ENCODE measurements at places on chromosomes 1 and 21.

GRCh38 chr1:8698937-8699447 is 118.4 kb downstream of the RERE start:
- no peak for DNase-seq

GRCh38 chr21:44761747-44762208 is 39.8 kb downstream of the UBE2G2 start:
- DNase-seq = no peak

DNA sequence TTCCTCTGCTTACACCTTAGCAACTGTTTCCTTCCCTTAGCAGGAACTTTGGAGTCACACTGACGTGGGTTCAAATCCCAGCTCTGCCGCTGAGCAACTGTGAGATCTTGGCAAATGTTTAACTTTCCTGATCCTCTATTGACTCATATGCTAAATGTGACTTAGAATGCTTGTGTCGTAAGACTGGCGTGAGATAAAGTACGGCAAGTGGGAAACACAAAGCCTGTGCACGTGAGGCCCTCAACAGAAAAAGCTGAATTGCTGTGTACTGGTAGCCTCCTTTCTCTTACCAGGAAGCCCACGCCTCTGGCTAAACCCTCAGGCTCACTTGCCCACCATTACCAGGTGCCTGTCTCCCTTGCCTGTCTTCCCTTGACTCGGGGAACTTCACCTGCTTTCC is 135.4 kb upstream of the TNR start:
- DNase-seq = no peak

DNA sequence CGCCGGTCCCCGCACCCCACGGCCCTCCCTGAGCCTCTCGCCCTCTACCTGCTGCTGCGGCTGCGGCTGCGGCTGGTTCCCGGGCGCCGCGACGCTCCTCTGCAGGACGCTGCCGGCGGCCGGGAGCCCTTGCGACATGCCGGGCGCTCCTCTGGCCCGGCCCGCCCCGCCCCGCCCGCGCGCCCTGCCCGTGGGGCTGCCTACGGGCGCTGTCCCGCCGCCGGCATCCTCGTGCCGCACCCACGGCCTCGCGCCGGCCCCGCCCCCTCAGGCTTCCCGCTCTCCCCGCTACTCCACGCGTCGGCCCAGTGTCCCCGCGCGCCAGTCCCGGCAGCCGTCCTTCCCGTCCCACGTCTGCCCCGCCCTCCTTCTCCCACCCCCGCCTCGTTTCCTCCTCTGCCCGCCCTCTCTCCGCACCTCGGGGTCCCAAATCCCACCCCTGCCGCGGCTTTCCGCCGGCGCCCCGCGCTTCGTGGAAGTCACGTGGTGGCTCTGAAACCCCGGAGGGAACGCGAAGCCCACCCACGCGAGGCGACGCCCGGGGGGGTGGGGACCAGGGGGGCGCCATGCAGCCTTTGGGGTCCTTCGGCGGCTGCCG is at the start of gene BATF3:
Gene BATF3 (minus strand): TSS at position 216 of the 598 bp plus-strand sequence. CDS start 78 bp downstream, at position 138.
- DNase-seq = no peak

GRCh38 chr1:30520476-30520875 is 202.9 kb downstream of the MATN1 start:
- no peak for DNase-seq

GRCh38 chr1:181353526-181353925 is 129.8 kb upstream of the CACNA1E start:
- DNase-seq = no peak

- no peak for DNase-seq
These were observed 52.6 kb upstream of the TRAPPC10 start for GRCh38 chr21:43959231-43960116.

- no peak for DNase-seq
These were observed 5.4 kb downstream of the TRIM62 start for GRCh38 chr1:33176362-33176850.

GRCh38 chr1:166340709-166341108 is 173.9 kb upstream of the FAM78B start:
- DNase-seq = no peak

GRCh38 chr1:23273450-23274133 is 56.3 kb upstream of the HTR1D start:
- no peak for DNase-seq

GRCh38 chr1:150881331-150882070 is 5.1 kb upstream of the ARNT start:
- DNase-seq = peak; percentile 33

GRCh38 chr1:166166329-166166697 is 488 bp downstream of the FAM78B start:
- DNase-seq = no peak

GRCh38 chr1:107443027-107443426 is 302.2 kb downstream of the NTNG1 start:
- no peak for DNase-seq

DNA sequence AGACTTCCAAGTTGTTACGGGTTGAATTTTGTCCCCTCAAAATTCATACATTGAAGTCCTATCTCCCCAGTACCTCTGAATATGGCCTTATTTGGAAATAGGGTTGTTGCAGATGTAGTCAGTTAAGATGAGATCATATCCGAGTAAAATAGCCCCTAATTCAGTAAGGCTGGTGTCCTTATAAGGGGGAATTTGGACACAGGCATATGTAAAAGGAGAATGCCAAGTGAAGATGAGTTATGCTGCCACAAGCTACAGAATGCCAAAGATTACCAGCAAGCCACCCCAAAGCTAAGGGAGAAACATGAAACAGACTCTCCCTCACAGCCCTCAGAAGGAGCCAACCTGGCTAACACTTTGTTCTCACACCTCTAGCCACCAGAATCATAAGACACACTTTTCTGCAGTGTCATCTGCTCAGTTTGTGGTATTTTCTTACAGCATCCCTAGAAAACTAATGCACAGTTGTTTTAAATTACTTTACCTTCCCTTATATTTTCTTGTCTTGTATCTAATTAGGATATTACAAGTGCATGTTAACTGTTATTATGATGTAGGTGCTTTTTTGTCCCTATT is 43.3 kb upstream of the PRDX6 start:
- no peak for DNase-seq

Data from epithelial cell of prostate (primary cell).